ENCODE measurements at places on chromosomes 4 and X. TPM values are rescaled to one million over a fixed set of nuclear protein-coding genes. Genes with fewer than 3 reads are reported as not detected.

The IL13RA2 gene
- 171 TPM for total RNA-seq

The TCEAL9 gene
- 67.8 TPM for total RNA-seq

The PRDM5 gene
- 13.2 TPM for total RNA-seq

The MAGED4 gene
- 17.0 TPM for total RNA-seq

The RASSF6 gene
- total RNA-seq = under 0.01 TPM

The NHSL2 gene
- 0.78 TPM for total RNA-seq

The CRMP1 gene
- total RNA-seq = not detected

The TMEM271 gene
- total RNA-seq = not detected

The TIMM17B gene
- 29.3 TPM for total RNA-seq

The GAGE1 gene
- total RNA-seq = not detected

The GRXCR1 gene
- total RNA-seq = not detected
